Amniotic epithelial cell (primary cell): ENCODE measurements at places on chromosomes 4 and X.
A peak's percentile ranks its signal among the peaks of the same experiment; 100 is the strongest.

GRCh38 chrX:42524379-42524778 is 253.6 kb downstream of the PPP1R2C start:
- peak; percentile 10 for DNase-seq

GRCh38 chr4:102404431-102404969 is 59.2 kb upstream of the SLC39A8 start:
- no peak for DNase-seq

GRCh38 chr4:102551958-102552565 is 50.9 kb downstream of the NFKB1 start:
- DNase-seq = no peak

DNA sequence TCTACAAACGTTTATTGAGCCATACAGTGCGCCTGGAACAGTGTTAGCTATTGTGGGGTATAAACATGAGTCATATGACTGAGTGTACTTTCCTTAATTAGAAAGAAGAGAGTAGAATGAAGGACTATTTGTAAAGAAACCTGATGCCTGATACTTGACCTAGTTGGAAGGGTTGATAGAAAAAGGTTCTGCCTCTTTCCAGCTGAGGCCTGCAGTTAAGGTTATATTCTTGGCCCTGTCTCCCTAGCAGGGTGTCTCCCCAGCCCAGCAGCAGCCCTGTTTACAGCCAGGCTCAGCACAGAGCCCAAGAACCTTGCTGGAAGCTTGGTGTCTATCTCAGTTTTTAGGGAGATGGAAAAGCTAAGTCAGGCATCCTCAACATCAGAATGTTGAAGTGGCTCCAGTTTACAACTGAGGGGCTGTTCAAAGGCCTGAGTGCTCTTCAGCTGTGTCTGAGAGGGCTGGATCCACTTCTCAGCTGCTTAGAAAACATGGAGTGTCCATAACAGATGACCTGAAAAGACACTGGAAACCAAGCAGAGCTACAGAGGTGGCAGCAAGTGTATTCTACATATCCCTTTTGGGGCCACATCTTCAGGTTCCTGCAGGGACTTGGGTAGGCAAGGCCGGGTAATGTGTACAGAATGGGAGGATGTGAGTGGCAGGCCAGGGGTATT is 21.6 kb downstream of the NYX start:
- peak; percentile 34 for DNase-seq

DNA sequence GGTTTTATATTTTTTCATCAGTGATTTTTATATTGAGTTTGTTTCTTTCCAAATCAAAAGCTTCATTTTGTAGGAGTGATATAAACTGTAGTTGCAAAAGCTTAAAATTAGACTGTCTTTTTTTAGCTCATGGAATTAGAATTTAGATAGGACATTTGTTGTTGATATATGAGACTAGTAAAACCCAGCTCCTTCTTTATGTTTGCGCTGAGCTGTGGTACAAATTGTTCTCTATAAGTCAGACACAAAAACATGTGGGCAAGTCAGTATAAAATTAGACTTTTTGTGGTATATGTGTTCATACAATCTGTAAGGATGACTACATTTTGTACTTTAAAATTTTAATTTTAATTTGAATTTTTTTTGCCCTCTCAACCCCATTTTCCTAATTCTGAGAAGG is 18.3 kb downstream of the FHIP1A start:
- DNase-seq = no peak

DNA sequence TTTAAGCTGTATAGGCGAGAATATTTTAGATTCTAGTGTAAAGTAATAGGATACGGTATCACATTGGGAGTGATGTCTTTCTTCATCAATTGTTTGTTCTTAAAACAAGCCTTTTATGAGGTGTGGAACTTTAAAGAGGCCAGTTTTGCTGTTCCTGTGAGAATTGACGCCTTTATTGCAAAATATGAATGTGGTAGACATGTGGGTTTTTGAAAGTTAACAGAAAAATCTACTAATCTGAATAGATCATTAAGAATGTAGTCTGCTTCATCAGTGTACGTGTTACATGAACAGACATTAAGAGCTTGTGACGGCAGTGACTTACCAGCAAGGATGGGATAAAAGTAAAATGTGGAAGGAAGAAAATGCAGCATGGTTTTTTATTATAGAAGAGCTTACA is 63.8 kb downstream of the STOX2 start:
- DNase-seq = no peak

- DNase-seq = no peak
Measured at GRCh38 chr4:41913509-41913908, 21.7 kb upstream of the TMEM33 start.

DNA sequence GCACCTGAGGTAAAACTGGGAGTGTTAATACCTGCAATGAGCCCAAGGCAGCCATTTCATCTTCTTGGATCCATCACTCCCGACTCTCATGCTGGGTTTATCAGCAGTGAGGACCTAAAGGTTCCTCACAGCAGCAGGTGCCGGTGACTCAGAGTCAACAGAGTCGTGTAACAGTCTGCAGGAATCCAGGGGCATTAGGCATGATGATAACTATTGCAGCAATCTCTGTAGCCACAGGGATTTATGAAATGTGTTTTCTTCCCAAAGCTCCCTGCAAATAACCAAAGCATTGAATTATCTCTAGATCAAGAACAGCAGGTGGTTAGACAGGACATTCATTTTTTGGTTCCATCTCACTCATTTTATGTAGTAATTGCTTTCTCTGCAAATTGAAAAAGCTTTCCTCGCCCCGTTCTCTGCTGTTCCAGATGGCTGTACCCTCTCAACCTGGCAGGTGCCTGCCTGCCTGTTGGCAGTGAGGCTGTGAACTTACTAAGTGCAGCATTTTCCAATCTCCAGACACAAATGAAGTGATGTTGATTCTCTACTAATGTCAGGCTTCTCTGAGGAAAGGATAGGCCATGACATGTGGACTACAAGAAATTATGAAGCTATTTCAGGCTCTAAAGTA is 48.1 kb upstream of the TSPAN7 start:
- DNase-seq = peak; percentile 3

GRCh38 chr4:136056748-136057147 is 1475.5 kb downstream of the PCDH18 start:
- peak; percentile 9 for DNase-seq

- no peak for DNase-seq
Measured at GRCh38 chr4:182799515-182800215, 117.5 kb downstream of the DCTD start.

GRCh38 chr4:14607001-14607400 is 395.3 kb upstream of the CPEB2 start:
- peak; percentile 17 for DNase-seq

DNA sequence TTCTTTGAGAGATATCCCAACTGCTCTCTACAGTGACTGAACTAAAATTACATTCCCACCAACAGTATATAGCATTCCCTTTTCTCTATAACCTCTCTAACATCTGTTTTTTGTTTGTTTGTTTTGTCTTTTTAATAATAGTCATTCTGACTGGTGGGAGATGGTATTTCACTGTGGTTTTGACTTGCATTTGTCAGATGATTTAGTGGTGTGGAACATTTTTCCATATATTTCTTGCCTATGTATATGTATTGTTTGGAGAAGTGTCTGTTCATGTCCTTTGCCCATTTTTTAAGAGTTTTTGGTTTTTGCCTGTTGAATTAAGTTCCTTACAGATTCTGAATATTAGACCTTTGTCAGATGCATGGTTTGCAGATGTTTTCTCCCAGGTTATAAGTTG is 9.0 kb downstream of the USO1 start:
- peak; percentile 37 for DNase-seq

- DNase-seq = no peak
Measured at GRCh38 chr4:33176566-33176965, 2456.4 kb downstream of the PCDH7 start.

DNA sequence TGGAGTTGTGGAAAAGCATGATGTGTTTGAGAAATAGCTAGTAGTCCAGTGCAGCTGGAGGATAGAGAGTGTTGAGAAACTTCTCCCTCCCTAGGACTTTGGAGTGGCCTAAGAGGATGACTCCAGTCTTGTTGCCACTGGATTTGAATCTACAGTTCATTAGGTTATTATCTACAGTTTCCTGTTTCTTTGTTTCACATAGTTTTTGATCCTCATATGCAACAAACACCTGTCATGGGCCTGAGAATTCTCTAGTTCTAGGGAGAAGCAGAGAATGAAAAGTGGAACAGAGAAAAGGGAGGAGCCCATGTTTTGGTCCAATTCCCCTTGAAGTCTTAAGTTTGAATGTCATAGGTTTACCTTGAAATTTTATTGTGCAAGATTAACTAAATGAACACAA is 73.6 kb upstream of the TBC1D9 start:
- DNase-seq = no peak

GRCh38 chrX:68844581-68844980 is 15.8 kb downstream of the EFNB1 start:
- DNase-seq = no peak

DNA sequence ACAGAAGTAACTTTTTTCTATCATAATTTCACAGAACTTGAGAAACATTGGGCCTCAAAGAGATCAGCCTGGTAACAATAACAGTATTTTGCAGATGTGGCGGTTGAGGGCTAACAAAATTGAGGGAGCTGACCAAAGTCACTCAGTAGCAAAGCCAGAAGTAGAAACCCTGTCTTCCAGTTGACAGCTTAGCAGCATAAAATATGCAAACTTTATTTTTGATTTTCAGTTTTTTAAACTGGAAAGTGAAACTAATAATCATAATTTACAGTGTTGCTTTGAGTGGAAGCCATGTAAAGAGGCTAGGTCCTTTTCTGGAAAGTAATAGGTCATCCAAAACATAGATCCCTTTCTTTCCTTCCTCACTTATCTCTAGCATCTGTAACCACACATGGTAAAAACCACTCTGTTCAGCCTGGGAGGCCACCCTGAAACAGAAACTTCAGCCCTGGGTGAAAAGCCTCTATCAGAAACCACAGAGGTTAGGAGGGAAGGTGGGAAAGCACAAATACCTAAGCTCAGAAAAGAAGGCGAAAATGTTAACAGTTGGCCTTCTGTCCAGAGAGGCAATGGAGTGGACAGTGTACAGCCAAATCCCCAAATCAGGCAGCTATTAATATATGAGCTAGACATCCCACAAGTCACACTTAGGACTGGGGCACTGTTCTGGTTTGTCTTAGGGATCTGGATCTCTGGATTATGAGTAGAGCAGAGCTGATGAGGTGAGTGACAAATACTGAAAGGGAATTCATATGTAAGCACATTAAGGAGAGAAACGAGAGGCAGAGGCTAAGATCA is 61.1 kb upstream of the ARSJ start:
- DNase-seq = peak; percentile 37

DNA sequence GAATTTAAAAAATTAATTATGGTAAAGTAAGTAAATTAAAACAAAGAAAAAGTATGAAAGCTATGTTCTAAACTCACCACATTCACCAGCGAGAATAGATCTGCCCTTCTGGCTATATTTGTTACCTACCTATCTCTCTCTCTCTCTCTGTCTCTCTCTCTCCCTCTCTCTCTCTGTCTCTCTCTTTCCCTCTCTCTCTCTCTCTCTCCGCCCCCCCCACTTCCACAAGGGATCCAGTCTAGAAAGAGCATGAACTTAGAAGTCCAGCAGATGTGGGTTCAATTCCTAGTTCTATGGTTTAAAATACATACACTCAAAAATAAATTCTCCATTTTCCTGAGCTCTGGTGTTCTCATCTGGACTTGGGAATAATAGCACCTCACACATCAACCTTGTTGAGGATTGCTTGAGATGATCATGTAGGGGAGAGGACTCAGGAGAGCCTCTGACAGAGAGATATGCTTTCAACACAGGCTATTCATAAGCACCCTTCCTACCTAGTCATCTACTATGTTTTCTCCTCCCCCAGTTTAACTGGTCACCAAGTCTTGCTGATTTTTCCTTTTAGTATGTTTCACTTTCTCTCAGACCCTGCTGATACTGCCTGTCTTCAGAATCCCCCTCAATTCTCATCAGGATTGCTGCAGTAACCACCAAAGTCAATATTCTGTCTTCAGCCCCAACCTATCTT is 64.7 kb downstream of the SLC7A11 start:
- peak; percentile 22 for DNase-seq

- DNase-seq = no peak
Measured at GRCh38 chr4:165783626-165784025, 89.4 kb upstream of the TLL1 start.

GRCh38 chr4:153082322-153083301 is 121.6 kb upstream of the TRIM2 start:
- DNase-seq = no peak
